ENCODE measurements at places on chromosomes 12 and 14.

- DNase-seq = no peak
Measured at GRCh38 chr12:55698965-55699364, 8.7 kb downstream of the ITGA7 start.

GRCh38 chr14:87102811-87103378 is 890.1 kb downstream of the GALC start:
- DNase-seq = no peak

- peak; percentile 58 for DNase-seq
Measured at GRCh38 chr12:130872179-130873096, 572 bp downstream of the RAN start.

DNA sequence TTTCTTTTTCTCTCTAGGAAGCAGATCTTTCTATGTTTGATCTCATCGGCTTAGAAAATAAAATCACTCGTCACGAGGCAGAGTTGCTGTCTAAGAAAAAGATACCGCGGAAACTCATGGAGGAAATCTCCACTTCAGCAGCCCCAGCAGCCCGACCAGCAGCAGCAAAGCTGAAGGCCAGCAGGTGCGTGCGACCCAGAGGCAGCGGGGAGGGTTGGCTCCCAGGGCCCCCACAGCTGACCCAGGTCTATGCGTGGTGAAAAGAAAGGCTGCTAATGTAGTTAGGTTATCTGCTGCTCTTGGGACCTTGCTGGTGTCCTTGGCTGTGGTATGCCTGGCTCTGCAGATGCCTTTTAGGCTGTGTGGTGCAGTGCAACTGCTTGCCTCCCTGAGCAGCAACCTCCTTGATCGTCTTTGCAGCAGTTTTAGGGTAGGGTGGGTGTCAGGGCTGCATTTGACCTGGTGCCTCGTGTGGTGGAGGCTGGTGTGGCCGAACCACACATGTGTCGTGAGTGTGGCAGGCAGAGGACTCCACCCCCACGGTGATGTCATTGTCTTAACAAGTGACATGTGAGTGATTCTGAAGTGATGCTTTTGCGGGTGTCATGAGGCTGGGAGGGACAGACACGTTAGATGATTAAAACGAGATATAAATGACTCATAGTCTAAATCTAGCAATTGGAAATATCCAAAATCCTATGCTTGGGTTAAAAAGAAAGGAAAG is 68.6 kb downstream of the EP400 start:
- DNase-seq = no peak

DNA sequence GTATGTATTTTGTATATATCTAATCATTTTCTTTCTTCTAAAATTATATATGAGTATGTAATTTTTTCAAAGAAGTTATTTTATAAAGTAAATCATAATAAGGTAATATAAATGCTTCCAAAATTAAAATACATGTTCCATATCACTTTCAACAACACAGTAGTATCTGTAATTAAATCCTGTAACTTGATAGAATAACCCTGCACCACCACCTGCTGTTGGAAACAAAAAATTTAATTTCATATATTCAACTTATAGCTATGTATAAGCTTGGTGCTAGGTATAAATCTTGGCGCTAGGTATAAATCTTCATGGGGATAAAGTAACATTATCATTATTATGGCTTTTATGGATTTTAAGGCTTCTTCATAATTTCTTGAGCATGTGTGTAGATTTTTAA is 149.7 kb upstream of the DCN start:
- no peak for DNase-seq

- no peak for DNase-seq
Measured at GRCh38 chr14:68333262-68333661, 459.6 kb downstream of the ZFP36L1 start.

GRCh38 chr12:110826592-110827200 is 20.1 kb upstream of the CCDC63 start:
- DNase-seq = peak; percentile 88

DNA sequence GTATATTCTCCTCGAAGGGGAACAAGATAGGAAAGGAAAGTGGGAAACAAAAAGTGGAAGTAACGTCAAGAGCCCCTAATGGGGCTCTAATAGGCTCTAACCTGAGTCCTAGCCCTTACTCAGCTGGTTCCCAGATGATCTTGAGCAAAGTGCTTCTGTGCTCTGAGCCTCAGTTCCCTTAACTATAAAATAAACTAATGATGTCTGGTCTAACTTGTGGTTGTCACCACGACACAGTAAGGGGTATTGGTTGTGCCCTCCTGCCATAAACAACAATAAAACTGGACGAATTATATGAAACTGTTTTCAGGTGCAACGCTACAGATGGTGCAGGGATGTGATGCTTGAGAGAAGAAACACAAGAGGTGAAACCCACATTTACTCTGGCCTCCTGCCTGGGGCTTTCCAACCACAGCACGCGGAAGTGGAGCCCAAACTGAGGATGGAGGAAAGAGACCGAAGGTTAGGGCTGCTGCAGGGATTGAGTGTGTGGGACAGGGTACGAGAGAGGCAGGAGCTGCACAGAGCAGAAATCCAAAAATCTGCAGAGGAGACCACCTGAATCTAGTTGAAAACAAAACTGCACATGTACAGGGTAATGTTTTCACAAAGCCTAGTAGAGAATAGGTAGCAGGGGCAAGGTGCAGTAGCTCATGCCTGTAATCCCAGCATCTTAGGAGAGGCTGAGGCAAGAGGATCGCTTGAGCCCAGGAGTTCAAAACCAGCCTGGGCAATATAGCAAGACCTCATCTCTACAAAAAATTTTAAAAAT is 45.6 kb upstream of the BCL2L14 start:
- DNase-seq = peak; percentile 43

GRCh38 chr12:116136340-116136739 is 141.2 kb downstream of the MED13L start:
- DNase-seq = no peak

DNA sequence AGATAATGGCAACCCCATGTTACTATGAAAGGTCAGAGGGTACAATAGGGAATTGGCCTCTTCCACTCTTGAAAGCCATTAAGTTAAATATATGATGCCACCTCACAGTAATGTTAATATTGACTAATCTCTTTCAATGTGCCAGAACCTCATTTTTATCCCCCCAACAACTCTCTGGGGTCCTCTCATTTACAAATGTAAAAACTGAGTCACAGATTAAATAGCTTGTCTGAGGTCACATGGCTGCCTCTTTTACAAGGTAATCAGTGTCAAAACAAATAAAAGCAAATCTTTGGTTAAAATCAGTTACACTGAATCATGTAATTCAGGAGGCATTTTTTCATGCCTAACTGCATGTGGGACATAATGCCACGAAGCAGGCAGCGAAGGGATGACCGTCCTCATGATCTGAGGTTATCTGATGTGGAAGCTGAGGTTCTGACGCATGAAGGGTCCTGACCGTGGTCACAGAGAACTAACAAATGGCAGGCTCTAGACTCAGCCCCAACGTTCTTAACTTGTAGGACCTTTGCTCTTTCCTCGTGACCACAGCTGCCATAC is 78.5 kb downstream of the PTPN21 start:
- no peak for DNase-seq

DNA sequence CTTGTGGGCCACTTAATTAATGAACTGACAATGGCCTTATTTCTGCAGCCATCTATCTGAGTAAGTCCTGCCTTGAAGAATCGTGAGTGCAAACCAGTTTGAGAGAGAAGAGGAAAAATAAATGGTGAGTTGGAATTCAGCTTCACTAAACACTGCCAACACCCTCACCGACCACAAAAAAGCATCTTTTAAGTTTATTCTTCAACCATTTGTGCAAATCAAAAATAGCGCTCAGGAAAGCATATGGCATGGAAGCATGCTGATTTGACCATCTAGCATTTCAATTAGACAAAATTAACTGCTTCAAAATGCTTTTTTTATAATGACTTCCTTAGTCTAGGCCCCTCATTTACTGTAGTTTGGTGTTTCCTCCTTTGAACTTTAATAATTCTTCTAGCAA is 294.0 kb downstream of the PPFIA2 start:
- DNase-seq = no peak

- no peak for DNase-seq
Measured at GRCh38 chr14:37232907-37233481, 35.3 kb downstream of the MIPOL1 start.

DNA sequence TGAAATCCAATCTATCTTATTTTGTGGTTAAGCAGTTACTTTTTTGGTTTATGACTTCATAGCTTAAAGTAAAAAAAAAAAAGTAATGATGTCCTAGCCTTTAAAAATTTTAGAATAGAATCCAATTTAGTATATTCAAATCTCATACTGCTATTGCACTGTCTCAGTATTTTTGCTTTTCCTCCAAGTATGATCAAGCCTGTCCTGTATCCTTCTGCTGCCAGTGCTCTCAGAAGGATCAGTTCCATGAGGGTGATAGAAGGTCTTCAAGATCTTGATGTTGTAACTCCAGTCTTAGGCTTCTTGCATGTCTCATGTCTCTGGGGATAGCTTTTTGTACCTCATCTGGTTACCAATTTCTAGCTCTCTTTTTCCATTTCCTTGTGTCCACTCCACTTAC is 324.2 kb upstream of the FAR2 start:
- no peak for DNase-seq

- DNase-seq = no peak
Measured at GRCh38 chr12:58657190-58657589, 263.1 kb downstream of the LRIG3 start.

Measured in stimulated activated CD4-positive, alpha-beta T cell treated with anti-CD3 and anti-CD28 coated beads, Interleukin-4, amount 100 ng/mL, for 1 hour (primary cell).